Right hindlimb (tissue), 1 donor: ENCODE measurements at places on chromosomes 4 and X.

DNA sequence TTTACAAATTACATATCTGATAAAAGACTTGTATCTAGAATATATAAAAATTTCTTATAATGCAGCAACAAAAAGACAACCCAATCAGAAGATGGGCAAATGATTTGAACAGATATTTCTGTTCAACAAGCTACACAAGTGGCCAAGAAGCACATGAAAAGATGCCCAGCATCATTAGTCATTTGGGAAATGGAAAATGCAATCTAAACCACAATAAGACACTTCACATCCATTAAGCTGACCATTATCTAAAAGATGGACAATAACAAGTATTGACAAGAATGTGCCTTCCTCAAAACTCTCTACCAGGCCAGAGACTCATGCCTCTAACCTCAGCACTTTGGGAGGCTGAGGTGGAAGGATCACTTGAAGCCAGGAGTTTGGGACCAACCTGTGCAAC lies 53.9 kb downstream of the SPINK2 start:
- no peak for DNase-seq

GRCh38 chr4:23969635-23970145 lies 79.8 kb upstream of the PPARGC1A start:
- DNase-seq, result no peak

DNA sequence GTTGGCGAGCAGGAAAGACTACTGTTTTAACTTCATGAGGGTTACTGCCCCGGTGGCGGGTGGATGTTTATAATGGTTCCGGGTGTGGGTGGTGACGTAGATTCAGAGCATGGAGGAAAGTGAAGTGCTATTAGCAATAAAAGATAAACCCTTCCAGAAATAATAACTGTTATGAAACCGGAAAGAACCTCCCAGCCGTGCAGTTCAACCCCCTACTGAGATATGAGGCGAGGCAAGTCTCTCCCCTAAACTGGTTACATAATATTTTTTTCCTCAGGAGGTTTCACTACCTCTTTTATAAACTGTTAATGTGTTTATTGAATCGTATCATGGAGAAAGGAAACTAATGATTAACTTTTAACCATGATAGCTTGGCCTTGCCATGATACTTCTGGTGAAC lies 33.9 kb upstream of the STIM2 start:
- no peak for DNase-seq

- no peak for DNase-seq
These were observed 209.9 kb upstream of the HCCS start for GRCh38 chrX:10901290-10901633.

DNA sequence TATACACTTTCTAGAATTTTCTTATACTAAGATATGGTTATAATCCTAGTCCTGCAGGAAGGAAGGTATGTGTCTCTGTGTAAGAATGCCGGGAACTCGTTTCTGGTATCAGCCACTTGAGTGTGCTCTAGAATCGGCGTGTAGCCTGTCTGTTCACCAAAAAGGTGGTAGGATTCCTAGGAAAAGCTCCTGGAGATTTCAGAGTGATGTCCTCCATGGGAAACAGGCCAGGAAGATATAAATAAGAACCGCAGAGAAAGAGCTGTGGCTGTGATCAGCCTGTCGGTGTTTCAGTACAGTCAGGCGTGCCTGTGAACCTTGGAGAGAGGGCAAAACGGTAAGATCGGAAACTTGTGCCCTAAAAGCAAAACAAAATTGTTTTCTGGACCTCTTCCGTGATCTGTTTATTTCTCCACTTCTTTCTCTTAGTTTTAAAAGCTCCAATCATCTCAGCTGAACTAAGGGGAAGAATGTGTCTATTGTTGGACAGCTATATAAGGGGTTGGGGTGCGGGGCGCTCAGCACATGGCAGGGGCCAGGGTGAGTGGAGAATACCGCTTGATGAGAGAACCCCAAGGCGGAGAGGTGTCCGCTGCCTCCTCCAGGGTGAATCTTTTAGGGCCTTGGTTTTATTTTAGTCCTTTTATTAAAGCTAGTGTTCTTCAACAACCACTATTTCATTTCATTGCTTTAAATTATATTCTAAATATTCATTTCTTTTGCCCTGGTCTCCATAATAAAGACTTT lies 303.8 kb upstream of the TENM3 start:
- no peak for DNase-seq

DNA sequence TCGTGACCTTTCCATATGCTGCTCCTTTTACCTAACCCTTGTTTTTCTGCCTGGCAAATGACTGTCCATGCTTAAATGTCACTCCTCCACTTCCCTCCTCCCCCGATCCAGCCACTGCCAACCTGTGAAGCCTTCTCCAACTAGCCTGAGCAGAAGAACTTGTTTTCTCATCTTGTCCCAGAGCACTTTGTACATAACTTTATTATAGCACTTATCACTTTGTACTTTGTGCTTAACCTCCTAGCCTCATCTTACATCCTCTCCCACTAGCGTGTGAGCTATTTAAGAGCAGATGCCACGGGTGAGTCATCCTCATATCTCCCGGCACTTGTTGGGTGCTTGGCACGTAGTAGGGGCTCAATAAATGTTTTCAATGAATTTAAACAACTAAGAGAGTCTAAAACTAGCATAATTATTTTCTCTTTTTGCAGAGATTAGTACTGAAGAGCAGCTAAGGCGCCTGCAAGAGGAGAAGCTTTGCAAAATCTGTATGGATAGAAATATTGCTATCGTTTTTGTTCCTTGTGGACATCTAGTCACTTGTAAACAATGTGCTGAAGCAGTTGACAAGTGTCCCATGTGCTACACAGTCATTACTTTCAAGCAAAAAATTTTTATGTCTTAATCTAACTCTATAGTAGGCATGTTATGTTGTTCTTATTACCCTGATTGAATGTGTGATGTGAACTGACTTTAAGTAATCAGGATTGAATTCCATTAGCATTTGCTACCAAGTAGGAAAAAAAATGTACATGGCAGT lies 46.9 kb downstream of the XIAP start:
- DNase-seq, result no peak

- peak; percentile 86 for DNase-seq
These were observed 580 bp upstream of the MMGT1 start for GRCh38 chrX:135974279-135974856.

GRCh38 chr4:159308566-159309340 lies 205.9 kb downstream of the RAPGEF2 start:
- no peak for DNase-seq

DNA sequence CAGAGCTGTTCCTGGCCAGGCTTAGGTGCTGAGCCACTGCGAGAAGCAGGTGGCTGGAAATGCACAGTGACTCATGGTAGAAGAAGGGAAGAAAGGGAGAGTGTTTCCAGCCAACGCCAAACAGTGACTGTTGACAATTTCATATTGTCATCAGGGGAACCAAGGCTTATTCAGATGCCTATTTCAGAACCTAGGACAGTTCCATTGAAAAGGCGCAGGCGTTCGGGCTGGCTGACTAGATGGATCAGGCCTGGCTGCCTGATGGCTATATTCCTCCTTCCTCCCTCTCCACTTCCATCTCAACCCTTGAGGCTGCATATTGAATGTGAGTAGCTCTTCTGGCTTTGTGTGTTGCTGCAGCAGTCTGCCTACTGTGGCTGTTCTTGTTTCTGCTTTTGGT lies 73.0 kb upstream of the FRMPD4 start:
- DNase-seq, result peak; percentile 15

- no peak for DNase-seq
These were observed 114.8 kb upstream of the NAP1L5 start for GRCh38 chr4:88812420-88812819.

DNA sequence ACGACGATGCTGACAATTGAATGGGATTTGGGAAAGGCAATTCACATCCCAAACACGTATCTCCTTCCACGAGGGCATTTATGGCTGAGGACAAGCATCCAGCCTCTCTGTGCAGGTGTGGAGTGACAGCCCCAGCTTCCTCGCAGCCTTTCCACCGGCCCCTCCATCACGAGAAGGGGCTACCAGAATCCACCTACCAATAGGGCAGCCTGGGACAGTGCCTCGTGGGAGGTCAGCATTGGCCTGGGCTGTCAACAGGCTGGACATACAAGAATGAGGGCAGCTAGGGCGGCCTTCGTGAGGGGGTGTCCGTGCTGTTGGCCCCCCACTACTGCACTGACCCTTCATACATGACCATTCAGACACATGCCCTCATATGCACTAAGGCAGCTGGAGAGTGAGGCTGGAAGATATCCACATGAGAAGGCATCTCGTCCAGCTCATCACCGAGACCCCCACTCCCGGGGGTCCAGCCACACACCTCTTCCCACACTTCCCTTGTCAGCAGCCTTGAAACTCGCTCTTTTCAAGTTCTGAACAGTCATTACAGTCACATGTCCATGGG lies 81.0 kb upstream of the ADRA2C start:
- DNase-seq, result no peak

DNA sequence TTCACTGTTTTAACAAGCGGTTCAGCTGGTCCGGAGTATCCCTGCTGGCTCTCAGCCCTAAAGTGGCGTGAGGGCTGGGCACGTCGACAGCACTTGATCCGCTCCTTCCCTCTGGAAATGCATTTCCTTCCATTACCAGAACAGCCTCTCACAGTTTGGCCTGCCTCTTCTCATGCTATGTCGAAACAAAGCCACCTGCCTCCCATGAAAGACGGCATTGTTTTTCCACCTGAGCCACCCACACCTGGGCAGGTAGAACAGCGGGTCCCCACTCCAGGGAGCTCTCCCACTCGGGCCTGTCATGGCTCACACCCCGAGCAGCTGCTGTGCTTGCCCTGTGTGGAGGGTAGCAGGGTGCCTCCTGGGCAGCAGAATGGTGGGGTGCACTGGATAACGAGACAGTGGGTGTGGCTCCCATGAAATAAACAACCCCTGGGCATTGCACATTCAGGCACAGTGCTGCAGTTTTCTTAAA lies 86.2 kb downstream of the FHDC1 start:
- DNase-seq, result no peak

DNA sequence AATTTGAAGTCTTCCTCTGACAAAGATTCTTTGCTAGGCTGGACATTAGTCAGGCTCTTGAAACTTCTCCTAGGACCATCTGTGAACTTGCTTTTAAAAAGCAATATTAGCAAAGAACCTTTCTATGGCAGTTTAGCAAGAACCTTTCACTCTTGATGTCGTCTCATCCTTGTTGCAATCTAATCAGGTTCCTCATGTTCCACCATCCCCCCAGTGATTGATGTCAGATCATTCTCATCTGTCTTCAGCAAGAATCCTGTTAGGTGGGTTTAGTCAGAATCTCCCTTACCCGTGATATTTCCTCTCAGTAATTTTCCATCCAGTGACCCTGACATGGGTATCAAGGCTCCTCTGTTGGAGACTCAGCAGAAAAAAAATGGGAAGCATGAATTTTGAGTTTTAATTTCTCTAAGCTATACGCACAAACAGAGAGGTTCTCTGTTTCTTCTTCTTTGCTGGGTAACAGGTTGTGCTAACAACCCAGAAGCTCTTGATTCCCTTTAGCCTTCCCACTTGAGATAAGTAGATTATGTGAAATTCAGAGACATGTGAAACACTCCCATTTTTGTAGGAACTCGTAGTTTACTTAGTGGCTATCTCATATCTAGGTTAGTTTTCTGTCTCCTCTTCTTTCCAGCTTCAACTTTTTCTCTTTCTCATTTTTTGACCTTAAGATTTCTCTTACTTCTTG lies 507.4 kb downstream of the C4orf33 start:
- no peak for DNase-seq
